ENCODE measurements at places on chromosomes 12 and 14.

DNA sequence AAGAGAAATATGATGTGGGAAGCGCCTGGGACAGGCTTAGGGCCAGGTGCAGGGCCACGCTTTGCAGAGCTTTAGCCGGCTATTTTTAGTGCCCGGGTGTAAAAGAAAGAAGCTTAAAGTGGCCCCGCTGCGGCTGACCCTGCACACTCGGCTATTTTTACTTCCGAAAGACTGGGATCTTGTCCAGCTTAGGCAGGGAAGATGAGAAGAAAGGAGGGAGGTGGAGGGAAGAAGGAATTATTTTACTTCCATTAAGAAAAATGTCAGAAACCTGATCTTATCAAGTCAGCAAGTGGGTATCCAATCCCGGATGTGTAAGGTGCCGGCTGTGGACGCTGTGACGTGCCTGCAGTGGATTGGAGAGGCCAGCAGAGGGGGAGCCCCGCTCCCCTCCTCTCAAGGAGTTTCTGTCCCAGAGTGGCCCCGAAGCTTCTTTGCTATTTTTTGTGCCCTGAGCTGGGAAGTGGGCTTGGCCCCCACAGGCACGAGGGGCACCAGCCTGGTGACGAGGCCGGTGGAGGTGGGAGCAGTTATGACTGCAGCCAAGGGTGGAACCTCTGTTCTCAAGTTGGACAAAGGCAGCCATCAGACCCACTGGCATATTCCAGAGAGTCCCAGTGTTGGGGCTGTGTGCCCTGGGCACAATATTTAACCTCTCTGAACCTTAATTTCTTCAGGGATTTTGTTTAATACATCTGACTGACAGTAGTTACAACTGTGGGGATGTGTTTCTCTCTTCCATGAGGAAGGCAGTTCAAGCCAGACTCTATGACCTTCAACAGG is 97.7 kb downstream of the ESRRB start:
- no peak for DNase-seq

- DNase-seq: no peak
Observed at GRCh38 chr12:77821699-77822203, 8.9 kb upstream of the NAV3 start.

DNA sequence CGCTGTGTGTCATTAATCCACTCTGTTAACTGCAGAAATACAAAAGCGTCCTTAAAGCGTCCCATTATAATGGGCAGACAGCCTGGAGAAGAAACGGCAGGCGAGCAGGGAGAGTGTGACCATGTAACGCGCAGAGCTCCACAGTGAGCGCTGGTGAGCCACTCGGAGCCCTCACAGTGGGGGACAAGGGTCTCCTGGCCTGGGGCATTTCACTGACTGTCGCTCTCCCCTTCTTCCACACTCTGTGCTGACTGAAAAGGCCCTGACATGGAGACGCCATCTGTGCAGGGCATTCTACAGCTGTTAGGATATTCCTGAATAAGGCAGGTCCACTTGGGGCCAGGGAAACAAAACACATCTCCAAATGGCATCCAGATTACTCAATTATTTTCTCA is 24.2 kb downstream of the CCDC92 start:
- DNase-seq: no peak

DNA sequence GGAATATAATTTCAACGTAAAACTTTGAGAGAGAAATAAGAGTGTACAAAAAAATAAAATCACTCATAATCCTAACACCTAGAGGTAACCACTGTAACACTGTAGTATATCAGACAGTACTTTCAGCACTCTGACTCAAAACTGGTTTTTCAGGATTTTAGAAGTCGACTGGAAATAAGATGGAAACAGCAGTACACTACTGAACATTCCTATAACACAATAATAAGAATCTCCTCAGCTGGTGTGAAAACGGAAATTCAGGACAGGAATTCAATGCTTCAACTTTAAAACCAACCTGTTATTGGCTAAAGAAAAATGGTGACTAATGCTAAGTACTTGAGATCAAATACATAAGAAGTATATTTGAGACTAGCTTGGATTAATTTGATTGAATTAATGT is 12.3 kb upstream of the PITPNM2 start:
- DNase-seq: no peak
